Activated B cell treated with CpG ODN at 0.5 μM for 24 hours (primary cell): ENCODE measurements at places on chromosomes 7 and 10. TPM values are rescaled to one million over a fixed set of nuclear protein-coding genes. Genes with fewer than 3 reads are reported as not detected.

GRCh38 chr7:76074972-76075370 lies 27.1 kb downstream of the MDH2 start:
- H3K4me3 ChIP-seq = no peak overlapping the region
- H3K36me3 ChIP-seq = no peaks in the 10 kb centered on the region
- H3K27me3 ChIP-seq = peaks cover under 1% of the 10 kb centered on the region

DNA sequence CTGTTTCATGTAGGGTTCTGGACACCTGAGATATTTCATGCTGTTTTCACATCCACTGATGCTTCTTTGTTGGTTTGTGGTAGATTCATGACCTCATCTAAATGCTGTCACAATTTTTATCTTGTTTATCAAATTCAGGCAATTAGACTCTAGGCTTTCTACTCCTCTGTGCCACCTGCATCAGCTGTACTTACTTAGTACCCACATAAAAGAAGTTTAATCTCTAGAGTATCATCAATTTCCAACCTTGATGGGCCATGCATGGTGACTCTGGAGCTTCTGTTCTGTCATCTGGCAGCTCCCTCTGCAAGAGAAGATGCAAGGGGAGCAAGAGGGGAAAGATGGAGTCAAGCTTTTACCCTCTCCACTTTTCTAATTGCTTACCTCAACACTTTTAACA lies 195.9 kb upstream of the VWC2 start:
- H3K4me3 ChIP-seq = no peak overlapping the region
- no peaks in the 10 kb centered on the region for H3K27me3 ChIP-seq
- no peaks in the 10 kb centered on the region for H3K36me3 ChIP-seq
- H3K4me1 ChIP-seq = no peaks in the 10 kb centered on the region
- no peak for DNase-seq

DNA sequence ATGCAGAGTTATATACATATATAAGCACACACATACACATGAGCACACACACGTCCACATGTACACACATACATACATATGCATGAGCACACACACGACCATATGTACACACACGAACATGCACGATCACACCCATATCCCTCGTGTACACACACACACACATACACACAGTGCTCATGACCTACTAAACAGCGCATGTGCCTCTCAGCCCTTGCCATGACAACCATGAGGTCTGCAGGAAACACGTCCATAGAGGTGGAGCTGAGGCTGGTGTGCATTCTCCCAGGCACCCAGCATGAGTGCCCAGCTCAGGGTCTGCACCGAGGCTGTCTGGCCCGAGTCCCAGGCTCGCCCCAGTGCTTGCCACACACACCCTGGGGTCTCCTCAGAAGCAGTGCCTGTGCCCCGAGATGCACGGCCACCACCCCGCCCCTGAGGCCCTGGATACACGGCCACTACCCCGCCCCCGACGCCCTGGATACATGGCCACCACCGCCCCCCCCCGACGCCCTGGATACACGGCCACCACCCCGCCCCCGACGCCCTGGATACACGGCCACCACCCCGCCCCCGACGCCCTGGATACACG lies 529.6 kb downstream of the DNAJB6 start:
- H3K36me3 ChIP-seq = no peaks in the 10 kb centered on the region
- H3K27me3 ChIP-seq = no peaks in the 10 kb centered on the region
- H3K4me1 ChIP-seq = no peaks in the 10 kb centered on the region
- H3K4me3 ChIP-seq = no peak overlapping the region

DNA sequence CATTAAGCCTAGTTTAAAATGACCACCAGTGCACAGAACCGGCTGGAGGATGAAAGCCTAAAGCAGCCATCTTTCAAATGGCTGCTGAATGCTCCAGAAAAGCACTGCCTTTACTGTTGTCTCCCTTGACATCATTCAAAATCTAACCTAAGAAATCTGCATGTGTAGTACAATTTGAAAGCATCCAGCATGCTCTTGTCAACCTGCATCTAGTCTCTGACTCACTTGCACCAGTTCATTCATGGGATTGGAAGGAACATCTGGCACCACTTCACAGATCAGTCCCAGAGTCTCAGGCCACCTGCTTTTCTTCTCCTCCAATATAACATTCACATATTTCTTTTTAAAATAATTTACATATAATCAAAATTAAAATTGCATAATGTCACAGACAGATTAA lies 76.2 kb downstream of the RNF133 start:
- no peak overlapping the region for H3K4me3 ChIP-seq
- H3K27me3 ChIP-seq = no peaks in the 10 kb centered on the region
- DNase-seq = no peak
- H3K4me1 ChIP-seq = no peaks in the 10 kb centered on the region
- no peaks in the 10 kb centered on the region for H3K36me3 ChIP-seq

DNA sequence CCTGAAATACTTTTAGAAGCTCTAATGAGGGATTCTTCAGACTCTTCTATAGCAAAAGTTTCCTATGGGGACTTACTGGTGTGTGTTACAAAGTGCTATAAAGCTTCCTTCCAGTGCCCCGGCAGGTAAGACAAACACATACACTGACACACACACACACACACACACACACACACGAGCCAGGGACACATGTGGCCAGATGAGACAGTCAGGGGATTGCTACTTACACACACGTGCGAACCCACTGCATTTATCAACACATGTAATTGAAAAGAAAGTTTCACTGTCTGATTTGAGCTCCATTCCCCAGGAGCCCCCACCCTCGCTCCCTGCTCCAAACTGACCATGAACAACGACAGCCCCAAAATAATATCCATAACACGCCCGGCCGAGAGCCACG lies 119.8 kb downstream of the PRPF18 start:
- no peaks in the 10 kb centered on the region for H3K36me3 ChIP-seq
- peaks cover 10% of the 10 kb centered on the region for H3K27me3 ChIP-seq
- no peak for DNase-seq
- peak overlapping the region; percentile 76 for H3K4me3 ChIP-seq
- H3K27ac ChIP-seq = no peak overlapping the region
- H3K4me1 ChIP-seq = peaks cover 18% of the 10 kb centered on the region

GRCh38 chr10:102504179-102504975 lies 605 bp downstream of the SUFU start:
- peaks cover 19% of the 10 kb centered on the region for H3K4me1 ChIP-seq
- H3K27me3 ChIP-seq = no peaks in the 10 kb centered on the region
- H3K27ac ChIP-seq = peak overlapping the region; percentile 68
- H3K36me3 ChIP-seq = peaks cover 10% of the 10 kb centered on the region
- H3K4me3 ChIP-seq = no peak overlapping the region
- DNase-seq = no peak

DNA sequence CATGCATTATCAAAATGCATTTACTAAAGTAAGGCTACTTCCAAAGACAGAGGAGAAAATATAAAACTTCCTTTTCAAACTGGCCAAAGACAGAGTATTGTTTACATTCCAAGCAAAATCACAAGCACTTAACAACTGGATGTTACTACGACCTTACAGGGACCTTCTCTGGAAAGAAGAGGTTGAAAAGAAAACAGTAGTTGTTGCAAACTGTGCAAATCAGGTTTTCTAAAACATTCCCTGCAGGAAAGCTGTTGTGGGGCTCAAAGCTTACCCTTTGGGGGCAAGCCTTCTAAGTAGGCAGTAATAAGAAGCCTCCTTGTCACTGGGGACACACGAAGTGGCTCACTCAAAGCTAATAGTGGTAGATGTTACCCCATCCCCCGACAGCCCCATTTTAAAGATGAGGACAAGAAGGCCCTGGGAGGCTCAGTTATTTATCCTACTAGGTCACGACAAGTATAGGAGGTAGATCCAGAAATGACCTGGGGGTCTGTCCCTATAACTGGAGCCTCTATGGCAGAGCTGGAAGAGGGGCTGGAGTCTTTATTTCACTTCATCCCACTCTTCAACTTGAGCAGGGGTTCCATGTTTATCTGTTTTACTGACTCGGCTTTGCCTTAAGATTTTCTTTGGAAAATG lies 46.6 kb downstream of the ATXN7L1 start:
- DNase-seq = no peak
- H3K36me3 ChIP-seq = no peaks in the 10 kb centered on the region
- no peak overlapping the region for H3K4me3 ChIP-seq
- H3K4me1 ChIP-seq = no peaks in the 10 kb centered on the region
- peaks cover 12% of the 10 kb centered on the region for H3K27me3 ChIP-seq
- H3K27ac ChIP-seq = no peak overlapping the region

GRCh38 chr7:33719059-33719581 lies 186.2 kb upstream of the BMPER start:
- no peak overlapping the region for H3K4me3 ChIP-seq
- H3K36me3 ChIP-seq = no peaks in the 10 kb centered on the region
- DNase-seq = no peak
- no peak overlapping the region for H3K27ac ChIP-seq

DNA sequence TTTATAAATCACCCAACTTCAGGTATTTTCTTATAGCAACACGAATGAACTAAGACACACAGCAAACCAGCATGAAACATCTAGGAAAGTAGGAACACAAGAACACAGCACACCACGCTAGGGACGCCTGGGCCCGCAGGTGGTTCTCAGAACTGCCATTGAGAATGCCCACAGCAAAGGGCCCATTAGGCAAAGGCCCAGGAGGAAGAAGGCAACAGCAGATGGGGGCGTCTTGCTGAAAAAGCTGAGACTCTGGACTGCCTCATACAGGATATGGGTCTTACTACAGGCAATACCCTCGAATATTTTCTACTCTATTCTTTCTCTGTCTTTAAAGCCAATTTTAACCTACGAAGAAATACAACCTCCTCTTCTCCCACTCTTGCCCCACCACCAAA lies 77.3 kb downstream of the PARD3 start:
- H3K4me3 ChIP-seq = no peak overlapping the region
- H3K27me3 ChIP-seq = peaks cover 6% of the 10 kb centered on the region
- no peaks in the 10 kb centered on the region for H3K4me1 ChIP-seq
- H3K27ac ChIP-seq = no peak overlapping the region
- DNase-seq = no peak
- H3K36me3 ChIP-seq = no peaks in the 10 kb centered on the region

- H3K4me1 ChIP-seq = peaks cover 34% of the 10 kb centered on the region
- peak overlapping the region; percentile 66 for H3K4me3 ChIP-seq
- peak overlapping the region; percentile 71 for H3K27ac ChIP-seq
- DNase-seq = peak; percentile 65
These were observed 2.9 kb upstream of the HMX3 start for GRCh38 chr10:123132576-123133477.

- no peaks in the 10 kb centered on the region for H3K27me3 ChIP-seq
- no peak overlapping the region for H3K4me3 ChIP-seq
- H3K36me3 ChIP-seq = no peaks in the 10 kb centered on the region
- H3K27ac ChIP-seq = no peak overlapping the region
These were observed 41.8 kb upstream of the HYCC1 start for GRCh38 chr7:23055582-23056178.

GRCh38 chr10:50561266-50561665 lies 62.5 kb downstream of the SGMS1 start:
- H3K27ac ChIP-seq = no peak overlapping the region
- DNase-seq = no peak
- no peaks in the 10 kb centered on the region for H3K27me3 ChIP-seq
- H3K4me1 ChIP-seq = peaks cover 9% of the 10 kb centered on the region
- H3K36me3 ChIP-seq = peaks cover 10% of the 10 kb centered on the region
- H3K4me3 ChIP-seq = no peak overlapping the region

GRCh38 chr7:122337011-122337410 lies 32.5 kb upstream of the FEZF1 start:
- H3K27me3 ChIP-seq = peaks cover 4% of the 10 kb centered on the region
- H3K4me1 ChIP-seq = no peaks in the 10 kb centered on the region

- no peak overlapping the region for H3K27ac ChIP-seq
- H3K4me1 ChIP-seq = no peaks in the 10 kb centered on the region
- no peak overlapping the region for H3K4me3 ChIP-seq
- H3K36me3 ChIP-seq = no peaks in the 10 kb centered on the region
These were observed 142.6 kb upstream of the CDC14C start for GRCh38 chr7:48781752-48782151.

- no peak overlapping the region for H3K27ac ChIP-seq
- no peaks in the 10 kb centered on the region for H3K27me3 ChIP-seq
- H3K4me3 ChIP-seq = no peak overlapping the region
- H3K4me1 ChIP-seq = no peaks in the 10 kb centered on the region
These were observed 126.2 kb downstream of the SEMA3D start for GRCh38 chr7:85060696-85061095.

- no peak for DNase-seq
- no peak overlapping the region for H3K4me3 ChIP-seq
- peaks cover 17% of the 10 kb centered on the region for H3K36me3 ChIP-seq
- peak overlapping the region; percentile 74 for H3K27ac ChIP-seq
- H3K4me1 ChIP-seq = peaks cover 21% of the 10 kb centered on the region
- H3K27me3 ChIP-seq = no peaks in the 10 kb centered on the region
These were observed 19.1 kb downstream of the UBE2H start for GRCh38 chr7:129933627-129934026.

- H3K36me3 ChIP-seq = no peaks in the 10 kb centered on the region
- H3K4me1 ChIP-seq = no peaks in the 10 kb centered on the region
- peaks cover 7% of the 10 kb centered on the region for H3K27me3 ChIP-seq
- no peak overlapping the region for H3K4me3 ChIP-seq
- DNase-seq = no peak
These were observed 178.0 kb downstream of the AMPH start for GRCh38 chr7:38453168-38453567.

GRCh38 chr10:79070606-79071395 lies 2.0 kb downstream of the ZMIZ1 start:
- peak overlapping the region; percentile 80 for H3K4me3 ChIP-seq
- no peak overlapping the region for H3K27ac ChIP-seq
- peak; percentile 34 for DNase-seq
- peaks cover 30% of the 10 kb centered on the region for H3K4me1 ChIP-seq

- DNase-seq = no peak
- no peaks in the 10 kb centered on the region for H3K4me1 ChIP-seq
- H3K27ac ChIP-seq = no peak overlapping the region
- H3K36me3 ChIP-seq = no peaks in the 10 kb centered on the region
These were observed 34.6 kb upstream of the UNC5B start for GRCh38 chr10:71177651-71178199.

- peaks cover 6% of the 10 kb centered on the region for H3K4me1 ChIP-seq
- no peak overlapping the region for H3K4me3 ChIP-seq
- no peak overlapping the region for H3K27ac ChIP-seq
- no peak for DNase-seq
- no peaks in the 10 kb centered on the region for H3K36me3 ChIP-seq
- H3K27me3 ChIP-seq = no peaks in the 10 kb centered on the region
These were observed 84.0 kb downstream of the C1GALT1 start for GRCh38 chr7:7266257-7266881.

- peak; percentile 36 for DNase-seq
- H3K4me3 ChIP-seq = peak overlapping the region; percentile 86
- peak overlapping the region; percentile 94 for H3K27ac ChIP-seq
- H3K27me3 ChIP-seq = no peaks in the 10 kb centered on the region
- H3K36me3 ChIP-seq = no peaks in the 10 kb centered on the region
These were observed 27.1 kb downstream of the LRRC20 start for GRCh38 chr10:70355051-70356021.

- no peaks in the 10 kb centered on the region for H3K36me3 ChIP-seq
- DNase-seq = no peak
- H3K4me3 ChIP-seq = no peak overlapping the region
- H3K27me3 ChIP-seq = peaks cover 2% of the 10 kb centered on the region
- no peak overlapping the region for H3K27ac ChIP-seq
These were observed 40.2 kb downstream of the GPR85 start for GRCh38 chr7:113046453-113046852.

HABP2 gene
- total RNA-seq = not detected in 2 replicates

MINDY3 gene
- total RNA-seq = 23.2 and 23.4 TPM in 2 replicates

GCK gene
- total RNA-seq = 0.13 and 0.44 TPM in 2 replicates

PDSS1 gene
- 8.7 and 9.0 TPM in 2 replicates for total RNA-seq

HEPACAM2 gene
- total RNA-seq = not detected in 2 replicates

CYP17A1 gene
- total RNA-seq = not detected in 2 replicates

GPR15LG gene
- total RNA-seq = not detected in 2 replicates

FAM241B gene
- 1.00 and 1.8 TPM in 2 replicates for total RNA-seq

CACNB2 gene
- not detected in 2 replicates for total RNA-seq

AKR1C4 gene
- not detected in 2 replicates for total RNA-seq

SPDYE2 gene
- total RNA-seq = 0.29 TPM in 1 of 2 replicates, not detected in the other

FBXL13 gene
- total RNA-seq = 2.9 and 3.4 TPM in 2 replicates
